ENCODE measurements at places on chromosomes 11 and 22. TPM values are rescaled to one million over a fixed set of nuclear protein-coding genes. Genes with fewer than 3 reads are reported as not detected.

KLHL35 gene
- not detected for total RNA-seq

GRCh38 chr11:70445605-70446004, 47.3 kb downstream of the CTTN start:
- DNase-seq = no peak

DNA sequence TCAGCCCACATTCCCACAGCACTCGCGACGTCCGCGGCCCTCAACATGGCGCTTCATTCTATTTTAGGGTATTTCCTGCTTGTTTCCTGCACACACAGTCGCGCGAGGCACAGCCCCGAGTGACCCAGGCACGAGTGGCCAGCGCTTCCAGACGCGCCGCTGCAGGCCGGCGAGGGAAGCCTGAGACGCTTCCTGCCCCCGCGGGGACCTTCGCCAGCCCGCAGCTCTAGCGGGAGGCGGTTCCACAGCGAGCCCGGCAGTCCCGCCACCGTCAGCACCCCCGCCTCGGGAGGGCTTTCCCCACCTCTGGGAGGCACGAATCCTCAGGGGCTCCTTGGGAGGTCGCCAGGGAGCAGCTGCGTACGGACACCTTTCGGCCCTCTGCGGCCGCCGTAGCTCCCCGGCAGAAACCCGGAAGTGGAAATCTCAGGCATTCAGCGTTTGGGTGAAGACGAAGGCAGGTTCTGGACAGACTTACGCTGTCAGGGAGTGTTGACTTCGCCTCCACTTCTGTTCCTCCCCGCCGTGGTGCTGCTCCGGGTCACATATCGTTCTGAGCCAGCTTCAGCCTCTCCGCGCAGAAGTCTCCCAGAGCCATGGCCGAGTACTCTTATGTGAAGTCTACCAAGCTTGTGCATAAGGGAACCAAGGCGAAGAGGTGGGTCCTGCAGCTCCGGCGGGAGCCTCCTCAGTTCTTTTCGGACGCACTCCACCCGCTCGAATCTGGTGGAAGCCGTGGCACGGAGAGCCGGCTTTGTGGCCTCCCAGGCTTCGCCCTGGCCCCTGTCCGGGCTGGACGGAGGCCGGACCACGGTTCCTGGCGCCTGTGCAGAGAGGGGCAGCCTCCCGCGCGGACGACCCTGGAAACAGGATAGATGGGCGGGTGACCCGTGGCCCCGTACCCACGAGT, 2925.9 kb upstream of the OR11H1 start:
- peak; percentile 83 for DNase-seq

- DNase-seq = no peak
Observed at GRCh38 chr11:71208011-71208774, 44.2 kb downstream of the SHANK2 start.

- DNase-seq = no peak
Observed at GRCh38 chr11:11335043-11335442, 18.0 kb downstream of the CSNK2A3 start.

DNA sequence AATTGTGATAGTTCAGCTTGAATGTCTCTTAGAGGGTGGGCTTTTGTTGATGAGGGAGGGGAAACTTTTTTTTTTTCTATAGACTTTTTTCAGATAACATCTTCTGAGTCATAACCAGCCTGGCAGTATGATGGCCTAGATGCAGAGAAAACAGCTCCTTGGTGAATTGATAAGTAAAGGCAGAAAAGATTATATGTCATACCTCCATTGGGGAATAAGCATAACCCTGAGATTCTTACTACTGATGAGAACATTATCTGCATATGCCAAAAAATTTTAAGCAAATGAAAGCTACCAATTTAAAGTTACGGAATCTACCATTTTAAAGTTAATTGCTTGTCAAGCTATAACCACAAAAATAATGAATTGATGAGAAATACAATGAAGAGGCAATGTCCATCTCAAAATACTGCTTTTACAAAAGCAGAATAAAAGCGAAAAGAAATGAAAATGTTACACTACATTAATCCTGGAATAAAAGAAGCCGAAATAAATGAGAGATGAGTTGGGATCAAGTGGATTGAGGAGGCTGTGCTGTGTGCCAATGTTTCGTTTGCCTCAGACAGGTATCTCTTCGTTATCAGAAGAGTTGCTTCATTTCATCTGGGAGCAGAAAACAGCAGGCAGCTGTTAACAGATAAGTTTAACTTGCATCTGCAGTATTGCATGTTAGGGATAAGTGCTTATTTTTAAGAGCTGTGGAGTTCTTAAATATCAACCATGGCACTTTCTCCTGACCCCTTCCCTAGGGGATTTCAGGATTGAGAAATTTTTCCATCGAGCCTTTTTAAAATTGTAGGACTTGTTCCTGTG, 3.9 kb downstream of the MALAT1 start:
- DNase-seq = no peak

- DNase-seq = no peak
Observed at GRCh38 chr11:65796726-65797601, 10.1 kb downstream of the OVOL1 start.

FXYD6 gene
- 12.8 TPM for total RNA-seq
